ENCODE measurements at places on chromosomes 6 and 20.

DNA sequence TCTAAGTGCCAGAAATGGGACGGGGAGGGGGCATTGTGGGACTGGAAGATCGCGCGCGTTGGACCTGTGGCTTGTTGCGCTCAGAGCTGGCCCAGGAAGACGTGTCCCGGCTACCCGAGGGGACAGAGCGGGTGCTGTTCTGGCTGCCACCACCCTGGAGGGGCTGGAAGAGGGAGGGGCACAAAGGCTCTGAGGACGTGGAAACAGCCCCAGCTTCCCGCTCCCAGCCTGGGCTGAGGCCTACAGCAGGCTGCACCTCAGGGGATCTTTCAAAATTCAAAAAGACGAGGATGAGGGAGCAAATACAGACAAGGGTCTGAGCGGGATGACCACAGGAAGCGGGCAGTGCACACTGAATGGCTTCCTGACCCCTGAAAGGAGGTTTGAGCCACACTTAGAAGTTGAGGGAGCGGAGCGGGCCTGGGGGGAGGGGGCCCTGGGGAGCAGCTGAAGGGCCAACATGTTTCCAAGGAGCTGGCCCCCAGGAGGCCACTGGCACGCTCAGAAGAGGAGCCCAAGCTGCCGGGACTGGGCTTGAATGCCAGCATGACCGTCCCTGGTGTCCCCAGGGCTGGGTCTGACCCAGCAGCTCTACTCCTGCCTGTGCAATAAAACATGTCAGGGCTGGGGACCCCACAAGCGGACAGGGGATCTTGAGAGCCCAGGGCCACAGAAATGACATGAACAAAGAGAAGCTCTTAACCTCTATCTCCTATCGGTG is 1.3 kb downstream of the OXT start:
- no peak for DNase-seq

DNA sequence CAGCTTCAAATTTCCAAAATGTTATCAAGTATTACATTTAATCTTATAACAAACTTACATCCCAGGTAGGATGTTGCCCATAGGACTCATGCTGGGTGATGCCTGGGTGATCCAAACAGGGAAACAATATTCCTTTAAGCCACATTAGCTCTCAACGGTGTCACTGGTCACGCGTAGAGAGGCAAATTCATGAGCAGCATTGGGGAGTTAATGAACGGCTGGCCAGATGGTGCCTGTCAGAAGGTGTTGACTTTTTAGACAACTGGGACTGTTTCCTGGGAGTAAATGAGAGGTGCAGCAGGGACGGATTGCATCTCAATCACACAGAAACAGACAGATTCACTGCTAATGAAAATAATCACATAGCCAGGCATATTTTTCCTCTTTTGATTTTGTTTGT is 83.3 kb upstream of the ID4 start:
- DNase-seq = no peak

DNA sequence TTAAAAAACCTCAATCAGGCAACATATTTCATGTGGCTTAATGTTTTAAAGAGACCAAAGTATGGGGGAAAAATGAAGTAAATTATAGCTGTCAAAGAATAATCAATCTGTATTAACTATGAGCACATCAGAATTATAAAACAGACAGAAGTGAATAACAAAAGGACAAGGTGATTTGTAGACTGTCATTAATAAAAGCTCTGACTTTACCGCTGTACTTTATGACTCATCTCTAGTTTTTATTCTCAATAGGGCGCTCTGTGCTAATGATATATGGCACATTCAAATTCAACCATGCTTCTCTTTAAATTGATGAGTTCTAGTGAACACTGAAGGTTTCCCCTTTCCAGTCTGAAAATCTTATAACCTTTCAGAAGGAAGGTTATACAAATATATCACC is 72.0 kb downstream of the PREP start:
- DNase-seq = no peak

GRCh38 chr6:33839399-33840047 is 35.7 kb upstream of the MLN start:
- peak; percentile 43 for DNase-seq

DNA sequence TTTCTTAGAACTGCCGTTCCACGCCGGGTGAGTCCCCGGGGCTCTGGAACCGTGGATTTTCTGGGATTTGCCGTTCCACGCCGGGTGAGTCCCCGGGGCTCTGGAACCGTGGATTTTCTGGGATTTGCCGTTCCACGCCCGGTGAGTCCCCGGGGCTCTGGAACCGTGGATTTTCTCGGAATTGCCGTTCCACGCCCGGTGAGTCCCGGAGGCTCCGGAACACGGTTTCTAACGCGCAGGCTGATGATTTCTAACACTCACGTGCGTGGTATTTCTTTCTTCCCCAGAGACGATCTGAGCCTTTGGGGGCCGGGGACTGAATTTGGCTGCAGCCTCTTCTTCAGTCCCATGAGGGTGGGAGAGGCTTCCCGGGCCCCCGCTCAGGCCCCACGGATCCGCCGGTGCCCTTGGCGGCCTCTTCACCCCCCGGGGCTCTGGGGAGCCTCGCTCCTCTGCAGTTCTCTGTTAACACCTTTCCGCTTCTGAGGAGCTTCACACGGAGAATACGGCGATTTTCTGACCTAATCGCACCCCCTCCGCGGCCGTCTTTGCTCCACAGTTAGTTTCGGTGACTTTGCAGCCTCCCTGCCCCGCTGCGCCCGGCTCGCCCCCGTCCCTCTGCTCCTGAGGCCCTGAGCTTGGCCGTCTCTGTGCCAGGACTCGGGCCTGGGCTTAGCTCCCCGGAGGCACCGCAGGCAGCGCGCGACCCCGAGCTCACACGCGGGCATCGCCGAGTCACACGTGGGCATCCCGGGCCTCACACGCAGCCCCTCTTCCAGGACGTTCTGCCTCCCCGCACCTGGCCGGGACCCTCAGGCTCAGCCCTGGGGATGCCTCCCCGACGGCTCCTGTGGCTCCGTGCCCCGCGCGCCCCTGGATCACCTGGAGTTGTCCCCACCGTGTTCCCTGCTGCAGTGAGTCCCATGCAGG is 7.2 kb upstream of the KIF25 start:
- no peak for DNase-seq

- no peak for DNase-seq
Observed at GRCh38 chr6:85396159-85396808, 53.6 kb upstream of the NT5E start.

DNA sequence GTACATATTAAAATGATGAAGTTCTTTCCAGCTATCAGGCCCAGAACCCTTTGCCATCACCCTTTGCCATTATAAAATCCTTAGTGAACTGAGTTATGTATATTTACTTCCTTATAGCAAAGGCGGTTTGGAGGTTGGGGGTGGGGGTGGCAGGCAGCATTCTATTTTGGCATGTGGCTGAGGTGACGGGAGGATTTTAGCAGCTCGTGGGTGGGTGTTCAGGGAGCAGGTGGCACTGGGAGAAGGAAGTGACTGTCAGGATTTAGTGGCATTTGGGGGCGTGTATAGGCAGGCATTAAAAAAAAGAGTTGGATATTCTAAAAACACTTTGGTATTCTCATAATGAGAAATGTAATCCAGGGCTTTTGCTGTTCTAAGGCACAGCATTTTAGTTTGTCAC is 150.7 kb downstream of the RIMS1 start:
- no peak for DNase-seq

GRCh38 chr6:144647971-144648651 is 363.0 kb downstream of the UTRN start:
- no peak for DNase-seq

- no peak for DNase-seq
Observed at GRCh38 chr6:83985308-83985713, 48.3 kb upstream of the MRAP2 start.

DNA sequence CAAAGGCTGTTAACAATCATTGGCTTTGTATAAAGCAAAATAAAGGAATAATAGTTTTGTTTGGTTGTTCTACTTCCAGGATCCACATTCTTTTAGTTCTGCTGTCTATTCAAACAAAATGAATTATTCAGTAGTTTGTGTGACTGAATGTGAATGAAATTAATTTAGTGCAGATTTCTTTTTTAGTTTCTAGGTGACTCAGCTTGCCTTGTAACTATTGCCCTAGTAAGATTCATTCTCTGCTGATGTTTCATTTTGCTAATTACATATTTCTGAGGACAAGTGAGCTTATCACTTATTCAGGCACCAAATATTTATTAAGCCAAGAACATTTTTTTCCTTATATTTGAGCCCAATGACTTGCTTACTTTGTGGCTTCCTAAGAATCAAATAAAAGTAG is 46.5 kb upstream of the RIPOR2 start:
- no peak for DNase-seq

DNA sequence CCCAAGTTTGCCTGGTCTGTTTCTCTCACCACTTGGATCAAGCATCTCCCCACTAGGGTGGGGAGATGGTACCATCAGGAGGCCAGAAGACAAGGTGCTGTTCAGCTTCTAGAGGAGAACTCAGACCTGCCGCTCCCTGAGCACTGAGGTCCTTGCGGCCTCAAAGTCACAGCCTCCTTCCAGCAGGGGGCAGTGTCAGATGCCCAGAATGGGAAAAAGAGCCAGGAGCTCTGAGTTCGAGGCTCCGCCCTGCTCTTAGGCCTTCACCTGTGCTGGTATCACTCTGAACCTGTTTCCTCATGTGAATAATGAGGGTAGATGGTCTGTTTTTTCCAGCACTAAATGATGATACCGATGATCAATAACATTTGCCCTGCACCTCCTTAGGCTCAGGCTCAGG is 68.7 kb downstream of the TOX2 start:
- no peak for DNase-seq

GRCh38 chr20:6135347-6135746 is 12.5 kb upstream of the FERMT1 start:
- DNase-seq = no peak

DNA sequence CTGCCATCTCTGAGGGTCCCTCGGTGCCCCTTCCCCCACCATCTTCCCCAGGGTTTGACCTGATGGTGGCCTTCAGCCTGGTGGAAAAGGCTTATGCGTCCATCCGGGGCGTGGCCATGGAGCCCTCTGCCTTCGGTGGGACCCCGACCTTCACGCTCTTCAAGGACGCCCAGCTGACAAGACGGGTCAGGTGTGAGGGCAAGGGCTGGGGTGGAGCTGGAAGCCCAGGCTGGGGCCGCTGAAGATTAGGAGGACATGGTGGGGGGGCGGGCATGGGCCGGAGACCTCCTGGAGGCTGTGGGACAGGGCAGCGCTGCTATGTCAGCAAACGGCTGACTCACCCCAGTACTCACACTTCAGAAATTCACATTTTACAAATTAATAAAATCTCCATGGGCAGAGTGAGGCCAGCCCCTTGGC is 23.5 kb downstream of the COL20A1 start:
- no peak for DNase-seq

DNA sequence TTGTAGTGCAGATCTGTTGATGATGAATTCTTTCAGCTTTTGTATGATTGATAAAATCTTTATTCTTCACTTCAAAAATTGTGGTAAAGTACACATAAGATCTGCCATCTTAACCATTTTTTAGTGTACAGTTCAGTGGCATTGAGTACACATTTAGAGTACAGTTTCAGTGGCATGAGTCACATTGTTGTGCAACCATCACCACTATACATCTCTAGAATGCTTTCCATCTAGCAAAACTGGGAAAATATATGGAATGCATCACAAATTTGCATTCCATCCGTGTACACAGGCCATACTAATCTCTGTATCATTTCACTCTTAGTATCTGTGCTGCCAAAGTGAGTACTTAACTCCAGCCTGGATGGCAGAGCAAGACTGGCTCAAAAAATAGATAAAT is 28.7 kb downstream of the SIRPD start:
- DNase-seq = no peak

DNA sequence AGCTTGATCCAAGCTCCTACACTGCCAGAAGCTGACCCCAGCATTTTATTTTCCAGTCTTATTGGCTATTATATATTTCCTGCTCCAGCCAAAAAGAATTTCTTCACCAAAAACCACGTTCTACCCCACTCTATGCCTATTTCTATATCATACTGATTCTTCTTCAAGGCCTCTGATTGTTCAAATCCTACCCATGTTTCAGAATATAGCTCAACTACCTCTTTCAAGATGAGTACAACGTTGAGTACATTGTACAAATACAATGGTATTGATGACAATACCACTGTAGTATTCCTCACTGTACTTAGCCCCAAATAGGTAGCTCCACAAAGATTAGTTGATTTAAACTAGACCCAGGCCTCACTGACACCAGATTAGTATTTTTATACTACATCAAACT is 31.0 kb downstream of the ASCC3 start:
- no peak for DNase-seq

- no peak for DNase-seq
Observed at GRCh38 chr6:162026843-162027242, 700.7 kb downstream of the PRKN start.

DNA sequence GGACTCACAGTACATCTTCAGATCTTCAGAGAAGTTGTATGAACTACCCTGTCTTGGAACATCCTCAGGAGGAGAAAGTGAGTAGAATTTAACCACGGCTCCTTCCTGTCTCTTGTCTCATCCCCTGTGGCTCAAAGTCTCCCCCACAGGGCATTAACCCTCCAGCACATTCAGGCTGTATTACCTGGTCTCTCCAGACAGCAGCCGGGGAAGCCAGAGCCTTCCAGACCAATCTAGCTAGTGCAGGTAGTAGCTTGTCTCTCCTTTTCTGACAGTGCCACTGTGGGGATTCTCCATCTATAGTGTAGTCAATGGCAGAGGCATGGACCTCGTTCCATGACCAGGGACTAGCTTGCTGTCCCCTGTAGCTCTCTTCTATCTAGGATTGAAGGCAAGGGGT is 16.9 kb upstream of the ELMO2 start:
- DNase-seq = no peak

GRCh38 chr6:56649782-56650181 is 7.1 kb upstream of the DST start:
- DNase-seq = no peak

DNA sequence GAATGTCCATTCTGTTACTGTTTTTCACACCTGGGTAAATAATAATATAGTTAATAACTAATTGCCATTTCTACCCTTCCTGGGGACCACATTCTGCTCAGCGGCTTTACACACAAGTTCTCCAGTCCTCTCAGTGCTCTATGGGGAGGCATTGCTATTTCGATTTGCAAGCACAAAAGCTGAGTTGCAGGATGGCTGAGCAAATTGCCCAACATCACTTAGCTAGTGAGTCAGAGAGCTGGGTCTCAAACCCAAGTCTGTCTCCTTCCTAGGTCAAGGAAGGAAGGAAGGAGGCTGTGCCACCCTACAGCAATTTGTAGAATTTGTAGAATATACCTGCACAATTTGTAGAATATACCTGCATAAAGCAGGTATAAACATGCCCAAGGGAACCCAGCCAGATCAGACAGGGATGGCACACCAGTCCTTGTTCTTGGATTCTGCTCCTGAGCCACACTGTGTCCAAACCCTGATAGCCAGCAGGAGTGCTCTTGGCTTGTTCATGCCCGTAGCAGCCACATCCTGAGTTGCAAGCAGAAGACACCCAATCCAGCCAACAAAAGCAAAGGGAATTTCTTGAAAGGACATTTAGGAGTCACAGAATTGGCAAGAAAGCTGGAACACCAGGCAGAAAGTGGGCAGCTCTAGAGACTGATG is 56.9 kb downstream of the LY86 start:
- DNase-seq = no peak

All from hematopoietic multipotent progenitor cell (in vitro differentiated cells).